ENCODE measurements at places on chromosomes 1 and 21.

- DNase-seq: no peak
These were observed 85.0 kb downstream of the ATP1A1 start for GRCh38 chr1:116457946-116458604.

DNA sequence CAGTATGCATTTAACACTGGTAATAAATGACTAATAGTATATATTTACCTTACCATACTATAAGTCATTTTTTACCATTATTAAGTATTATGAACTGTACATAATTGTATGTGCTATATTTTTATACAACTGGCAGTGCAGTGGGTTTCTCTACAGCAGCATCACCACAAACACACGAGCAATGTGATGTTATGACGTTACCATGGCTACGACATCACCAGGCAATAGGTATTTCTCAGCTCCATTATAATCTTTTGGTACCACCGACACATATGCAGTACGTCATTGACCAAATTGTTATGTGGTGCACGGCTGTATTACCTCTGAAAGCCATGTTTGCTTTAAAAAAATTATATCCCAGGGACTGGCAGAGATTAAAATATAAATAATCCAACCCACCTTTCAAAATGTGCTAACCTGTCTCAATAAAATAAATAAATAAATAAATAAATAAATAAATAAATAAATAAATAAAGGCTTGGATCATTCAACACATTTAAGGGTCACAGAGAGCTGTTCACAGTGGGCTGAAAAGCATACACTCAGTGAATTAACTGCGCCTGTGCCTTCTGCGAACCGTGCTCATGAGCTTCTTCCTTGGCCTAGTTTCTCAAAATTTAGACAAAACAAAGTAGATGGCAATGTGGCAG, 121.4 kb upstream of the SLC35F3 start:
- DNase-seq: no peak

DNA sequence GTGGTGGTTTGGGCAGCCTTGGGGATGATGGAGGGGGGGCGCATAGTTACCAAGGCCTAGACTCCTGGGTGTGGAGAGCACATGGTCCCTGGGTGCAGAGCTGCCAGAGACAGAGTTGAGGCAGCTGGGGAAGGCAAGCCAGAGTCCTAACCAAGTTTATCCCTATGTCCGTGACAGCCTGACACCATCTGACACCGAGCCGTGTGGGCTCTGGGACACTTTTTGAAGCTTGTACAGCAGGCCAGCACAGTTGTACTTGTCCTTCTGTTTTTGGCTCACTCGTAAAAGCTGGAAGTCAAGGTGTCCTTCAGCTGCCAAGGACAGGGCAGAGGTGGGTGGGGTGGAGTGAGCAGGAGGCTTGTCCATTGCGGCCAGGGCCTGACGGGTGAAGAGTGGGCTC, 28.5 kb downstream of the SLC26A9 start:
- DNase-seq: no peak

DNA sequence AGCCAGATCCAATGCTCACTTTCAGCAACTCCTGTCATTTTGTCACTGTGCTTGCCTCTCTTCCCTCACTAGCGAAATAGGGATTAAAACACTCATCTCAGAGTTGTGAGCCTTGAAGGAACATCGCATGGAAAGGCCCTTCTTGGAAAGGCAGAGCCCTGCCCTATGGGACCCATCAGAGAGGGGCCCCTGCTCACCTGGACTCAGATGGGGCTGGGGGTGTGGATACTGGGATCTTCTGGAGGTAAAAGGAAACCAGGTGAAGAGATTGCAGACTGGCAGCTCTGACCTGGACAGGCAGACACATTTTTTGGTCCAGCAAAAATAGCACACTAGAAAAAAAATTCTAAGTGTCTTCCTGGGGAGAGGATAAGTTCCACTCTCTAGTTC, 54.2 kb upstream of the EPS8L3 start:
- no peak for DNase-seq

- no peak for DNase-seq
These were observed 36.5 kb downstream of the GPSM2 start for GRCh38 chr1:108913105-108913948.

All from stimulated activated CD4-positive, alpha-beta T cell treated with anti-CD3 and anti-CD28 coated beads, Interleukin-4, amount 100 ng/mL, for 24 hours (primary cell).